Lung microvascular endothelial cell (primary cell): ENCODE measurements at places on chromosomes 1 and 21.

GRCh38 chr21:20997636-20998455 lies at the start of gene NCAM2:
Gene NCAM2 (plus strand): TSS chr21:20998409.
- DNase-seq: peak; percentile 8

- DNase-seq: peak; percentile 81
Measured at GRCh38 chr1:67489643-67490042, 59.4 kb upstream of the SERBP1 start.

DNA sequence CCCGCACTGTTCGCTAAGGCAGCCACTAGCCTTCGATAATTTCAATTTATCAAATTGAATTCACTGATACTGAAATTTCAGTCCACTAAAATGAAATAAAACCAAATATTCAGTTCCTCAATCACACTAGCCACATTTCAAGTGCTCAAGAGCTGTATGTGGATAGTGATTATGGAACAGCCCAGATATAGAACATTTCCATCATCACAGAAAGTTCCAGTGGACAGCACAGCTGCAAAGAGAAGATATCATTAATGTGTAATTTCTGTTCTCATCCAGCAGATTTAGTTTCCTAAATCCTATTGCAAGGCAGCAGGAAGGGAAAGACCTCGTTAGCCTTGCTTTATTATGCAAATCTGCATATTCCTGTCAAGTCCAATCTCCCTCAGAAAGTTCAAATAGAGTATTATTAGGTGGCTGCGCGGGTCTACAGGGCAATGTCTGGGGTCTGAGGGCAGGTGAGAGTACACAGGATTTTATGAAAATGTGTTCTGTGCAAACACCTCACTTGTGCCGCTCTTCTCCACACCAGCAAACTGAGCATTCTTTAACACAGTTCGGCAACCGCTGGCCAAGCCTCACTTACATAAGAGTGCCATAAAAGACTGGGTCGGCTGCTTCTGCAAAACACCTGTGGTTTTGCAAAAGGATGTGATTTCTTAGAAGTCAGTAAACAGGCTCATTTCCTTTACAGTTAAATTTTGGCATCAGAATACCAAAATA lies 22.4 kb downstream of the CAPZB start:
- no peak for DNase-seq

DNA sequence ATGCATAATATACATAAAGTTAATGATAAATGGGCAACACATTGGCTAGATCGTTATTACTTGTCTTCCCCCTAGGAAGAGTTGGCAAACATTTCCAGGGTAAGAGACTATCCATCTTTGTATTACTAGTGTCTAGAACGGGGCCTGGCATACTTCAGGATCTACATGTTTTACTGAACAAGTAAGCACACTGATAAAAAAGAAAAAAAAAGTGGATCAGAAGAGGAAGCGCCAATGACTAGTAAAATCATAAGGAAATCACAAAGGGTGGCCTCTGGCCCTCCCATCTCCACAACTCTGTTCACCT lies 482 bp downstream of the TM2D1 start:
- peak; percentile 16 for DNase-seq

DNA sequence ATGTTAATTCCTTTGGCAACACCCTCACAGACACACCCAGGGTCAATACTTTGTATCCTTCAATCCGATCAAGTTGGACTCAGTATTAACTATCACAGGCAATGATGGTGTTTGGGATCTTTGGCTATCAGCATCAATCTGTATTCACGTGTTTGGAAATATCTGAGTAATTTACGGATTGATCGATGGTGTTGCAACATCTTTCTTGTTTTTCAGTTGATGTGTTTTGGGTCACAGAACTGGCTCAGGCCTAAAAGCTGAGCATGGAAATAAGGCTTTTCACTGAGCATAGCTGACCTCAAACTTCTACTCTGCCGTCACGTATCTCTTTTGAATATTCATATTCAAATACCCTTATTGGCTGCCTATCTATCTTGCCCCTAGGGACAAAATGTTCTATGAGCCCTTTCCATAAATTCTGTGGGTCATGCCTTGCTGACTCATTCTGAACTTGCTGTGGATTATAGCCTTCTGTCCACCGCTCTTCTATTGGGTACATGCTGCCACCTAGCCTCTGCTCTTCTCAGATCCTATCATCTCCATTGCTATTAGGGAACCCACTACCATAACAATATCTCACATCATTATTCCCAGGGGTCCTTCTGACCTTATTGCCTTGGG lies 156.0 kb downstream of the PDE4B start:
- DNase-seq: peak; percentile 42

DNA sequence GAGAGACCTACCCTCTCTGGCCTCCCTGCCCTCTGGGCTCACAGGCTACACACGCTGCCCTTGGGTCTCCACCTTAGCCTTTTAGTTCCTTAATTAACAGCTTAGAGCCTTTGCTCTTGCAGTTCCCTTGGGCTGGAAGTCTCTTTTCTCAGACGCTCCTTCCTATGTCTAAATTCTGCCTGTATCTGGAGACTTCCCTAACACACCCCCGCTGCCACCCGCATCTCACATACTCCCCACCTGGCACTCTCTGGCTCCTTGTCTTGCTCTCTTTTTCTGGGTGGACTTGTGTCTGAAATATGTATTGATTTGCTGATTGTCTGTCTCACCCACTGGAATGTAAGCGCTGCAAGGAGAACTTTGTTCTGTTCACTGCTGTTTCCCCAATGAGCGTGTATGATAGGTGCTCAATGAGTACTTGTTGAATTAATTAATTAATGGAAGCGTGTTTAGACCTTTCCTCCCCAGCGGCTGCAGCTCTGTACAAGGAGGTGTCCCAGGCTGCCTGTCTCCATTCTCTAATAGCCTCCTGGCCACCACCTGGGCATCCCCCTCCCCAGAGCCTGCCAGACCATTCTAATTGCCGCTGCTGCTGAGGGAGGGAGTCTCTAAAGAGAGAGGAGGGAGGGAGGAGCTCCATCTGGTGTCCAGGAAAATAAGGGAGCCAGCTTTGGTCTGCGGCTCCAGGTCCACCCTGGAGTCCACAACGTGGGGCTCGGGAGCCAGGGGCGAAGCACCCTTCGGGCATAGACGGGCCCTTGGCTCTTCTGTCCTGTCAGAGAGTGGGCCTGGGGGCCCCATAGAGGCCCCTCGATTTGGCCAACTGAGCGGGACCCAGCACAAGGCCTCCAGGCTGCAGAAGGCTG lies 95.4 kb downstream of the RNF220 start:
- peak; percentile 47 for DNase-seq

DNA sequence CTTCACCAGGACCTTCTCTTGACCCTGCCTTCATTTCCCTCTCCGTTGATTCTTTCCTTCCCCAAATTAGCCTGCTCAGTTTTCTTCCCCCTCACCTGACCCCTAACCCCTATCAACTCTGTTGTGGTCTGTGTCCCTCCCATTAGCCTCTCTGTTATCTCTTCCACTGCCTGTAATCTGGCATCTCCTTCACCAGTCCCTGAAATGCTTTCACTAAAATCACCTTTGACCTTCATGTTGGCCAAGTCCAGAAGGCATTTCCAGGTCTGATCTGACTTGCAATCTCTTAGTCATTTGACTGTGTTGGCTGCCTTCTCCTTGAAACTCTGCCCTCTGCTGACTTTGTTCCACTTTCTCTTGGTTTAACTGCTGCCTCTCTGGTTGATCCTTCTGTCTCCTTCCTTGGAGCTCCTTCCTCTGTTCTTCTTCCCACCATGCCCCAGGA lies 28.2 kb downstream of the ATP8B2 start:
- DNase-seq: no peak

DNA sequence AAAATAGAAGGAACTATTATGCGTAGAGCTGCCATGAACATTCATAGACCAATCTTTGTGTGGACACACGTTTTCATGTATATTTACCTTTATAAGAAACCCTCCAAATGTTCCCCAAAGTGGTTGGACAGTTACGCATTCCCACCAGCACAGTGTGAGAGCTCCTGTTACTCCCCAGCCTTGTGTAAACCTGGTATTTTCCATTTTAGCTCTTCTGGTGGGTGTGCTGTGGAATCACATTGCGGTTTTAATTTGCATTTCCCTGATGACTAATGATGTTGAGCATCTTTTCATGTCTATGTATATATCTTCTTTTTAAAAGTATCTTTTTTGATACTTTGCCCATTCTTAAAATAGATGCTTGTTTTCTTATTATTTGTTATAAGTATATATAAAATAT lies 3.2 kb upstream of the UBASH3A start:
- no peak for DNase-seq
